ENCODE measurements at places on chromosomes 12 and 14. TPM values are rescaled to one million over a fixed set of nuclear protein-coding genes. Genes with fewer than 3 reads are reported as not detected.

DNA sequence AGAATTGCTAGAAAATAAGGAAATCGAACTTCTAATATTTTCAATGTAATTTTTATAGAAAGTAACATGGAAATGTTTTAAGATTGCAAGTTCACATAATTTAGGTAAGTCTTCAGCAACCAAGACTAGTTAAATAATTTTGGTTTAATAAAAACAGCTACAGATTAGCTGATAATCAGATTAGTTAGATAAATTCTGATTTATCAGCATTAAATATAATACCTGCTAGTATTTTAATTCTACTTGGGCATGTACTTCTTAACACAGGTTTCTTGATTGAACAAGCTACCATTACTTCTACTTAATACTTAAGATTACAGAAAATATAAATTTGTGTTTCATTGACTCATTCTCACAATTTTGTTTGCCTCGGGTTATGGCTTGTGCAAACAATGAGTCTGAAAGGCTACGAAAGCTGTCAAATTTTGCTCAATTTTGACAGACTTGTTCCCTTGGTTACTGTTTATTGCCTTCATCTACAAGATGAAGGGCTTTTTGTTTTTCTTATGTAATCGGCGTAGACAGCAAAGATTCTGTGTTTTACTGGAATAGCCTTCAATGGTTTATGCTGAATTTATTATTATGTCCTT, 116.1 kb upstream of the NUDT4 start:
- no peak for DNase-seq
- no peaks in the 10 kb centered on the region for H3K36me3 ChIP-seq
- H3K4me3 ChIP-seq: no peak overlapping the region
- peaks cover 3% of the 10 kb centered on the region for H3K4me1 ChIP-seq

The UBE2N gene
- 129 TPM for total RNA-seq

The TSPAN9 gene
- total RNA-seq: 30.9 TPM

DNA sequence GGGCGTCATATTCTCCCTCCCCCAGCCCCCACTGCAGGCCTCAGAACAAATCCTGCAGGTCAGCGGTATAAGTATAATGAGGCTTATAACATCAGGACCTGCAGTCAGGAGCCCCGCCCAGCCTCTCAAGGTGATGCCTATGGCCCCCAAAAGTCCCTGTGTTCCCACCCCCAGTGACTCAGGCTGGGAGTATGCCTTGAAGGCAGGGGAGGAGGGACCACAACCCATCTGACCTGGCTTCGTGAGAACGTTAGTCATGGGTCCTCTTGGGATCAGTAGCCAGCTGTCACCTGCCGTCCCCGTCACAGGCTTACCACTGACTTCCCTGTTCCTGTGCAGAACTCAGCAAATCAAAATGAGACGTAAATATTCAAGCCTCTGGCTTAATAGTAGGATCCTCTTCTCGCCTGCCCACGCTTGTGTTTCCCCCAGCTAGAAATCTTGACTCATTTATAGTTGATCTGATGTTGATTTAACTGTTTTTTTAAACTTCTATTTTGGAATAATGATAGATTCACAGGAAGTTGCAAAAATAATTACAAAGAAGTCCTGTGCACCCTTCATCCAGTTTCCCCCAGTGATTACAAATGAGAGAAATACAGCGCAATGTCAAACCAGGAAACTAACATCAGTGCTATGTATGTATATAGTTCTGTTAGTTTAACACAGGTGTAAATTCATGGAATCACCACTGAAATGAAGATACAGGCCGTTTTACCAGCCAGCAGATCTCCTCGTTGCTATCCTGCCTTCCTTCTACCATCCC, 107.5 kb downstream of the ADGRD1 start:
- no peak for DNase-seq
- H3K27ac ChIP-seq: no peak overlapping the region
- H3K27me3 ChIP-seq: peaks cover 20% of the 10 kb centered on the region
- H3K4me3 ChIP-seq: no peak overlapping the region
- H3K36me3 ChIP-seq: no peaks in the 10 kb centered on the region
- H3K4me1 ChIP-seq: no peaks in the 10 kb centered on the region

GRCh38 chr14:95577870-95578269, 43.0 kb downstream of the GLRX5 start:
- H3K27ac ChIP-seq: peak overlapping the region; percentile 78
- no peaks in the 10 kb centered on the region for H3K27me3 ChIP-seq
- no peaks in the 10 kb centered on the region for H3K36me3 ChIP-seq

GRCh38 chr12:6554168-6555017, 1.4 kb downstream of the IFFO1 start:
- peaks cover 13% of the 10 kb centered on the region for H3K4me1 ChIP-seq
- peaks cover 11% of the 10 kb centered on the region for H3K27me3 ChIP-seq
- H3K4me3 ChIP-seq: peak overlapping the region; percentile 75
- H3K36me3 ChIP-seq: peaks cover 15% of the 10 kb centered on the region

GRCh38 chr14:78737601-78738000, 567.4 kb downstream of the NRXN3 start:
- DNase-seq: no peak
- peaks cover 21% of the 10 kb centered on the region for H3K27me3 ChIP-seq
- H3K4me3 ChIP-seq: no peak overlapping the region
- H3K4me1 ChIP-seq: no peaks in the 10 kb centered on the region
- no peak overlapping the region for H3K27ac ChIP-seq

GRCh38 chr14:105931808-105932483, 405.6 kb downstream of the TMEM121 start:
- H3K4me3 ChIP-seq: no peak overlapping the region
- no peaks in the 10 kb centered on the region for H3K4me1 ChIP-seq
- H3K27me3 ChIP-seq: no peaks in the 10 kb centered on the region
- no peaks in the 10 kb centered on the region for H3K36me3 ChIP-seq

- H3K4me1 ChIP-seq: peaks cover 24% of the 10 kb centered on the region
- DNase-seq: no peak
- H3K27me3 ChIP-seq: peaks cover 8% of the 10 kb centered on the region
- H3K27ac ChIP-seq: peak overlapping the region; percentile 84
- peaks cover 6% of the 10 kb centered on the region for H3K36me3 ChIP-seq
Observed at GRCh38 chr12:55727643-55728185, 1.1 kb downstream of the CD63 start.

The FERMT2 gene
- 44.4 TPM for total RNA-seq

DNA sequence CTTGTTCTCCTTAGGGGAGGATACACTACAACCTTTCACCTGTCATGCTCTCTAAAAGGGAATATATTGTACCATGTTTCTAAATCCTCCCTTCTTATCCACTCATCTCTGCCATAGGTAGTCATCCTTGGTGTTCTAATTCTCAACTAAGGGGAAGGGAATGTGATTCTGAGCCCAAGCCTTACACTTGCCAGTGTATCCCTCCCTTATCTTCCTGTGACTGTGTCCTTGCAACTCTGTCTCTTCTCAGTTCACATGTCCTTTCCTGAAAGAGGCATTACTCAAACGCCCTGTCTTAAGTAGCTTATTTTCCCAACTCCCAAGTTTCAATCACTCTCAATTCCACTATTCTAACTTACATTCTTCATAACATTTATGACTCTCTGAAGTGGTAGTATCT, 44.5 kb upstream of the SYT10 start:
- H3K4me3 ChIP-seq: no peak overlapping the region
- peaks cover 3% of the 10 kb centered on the region for H3K27me3 ChIP-seq

The CLEC9A gene
- total RNA-seq: not detected

DNA sequence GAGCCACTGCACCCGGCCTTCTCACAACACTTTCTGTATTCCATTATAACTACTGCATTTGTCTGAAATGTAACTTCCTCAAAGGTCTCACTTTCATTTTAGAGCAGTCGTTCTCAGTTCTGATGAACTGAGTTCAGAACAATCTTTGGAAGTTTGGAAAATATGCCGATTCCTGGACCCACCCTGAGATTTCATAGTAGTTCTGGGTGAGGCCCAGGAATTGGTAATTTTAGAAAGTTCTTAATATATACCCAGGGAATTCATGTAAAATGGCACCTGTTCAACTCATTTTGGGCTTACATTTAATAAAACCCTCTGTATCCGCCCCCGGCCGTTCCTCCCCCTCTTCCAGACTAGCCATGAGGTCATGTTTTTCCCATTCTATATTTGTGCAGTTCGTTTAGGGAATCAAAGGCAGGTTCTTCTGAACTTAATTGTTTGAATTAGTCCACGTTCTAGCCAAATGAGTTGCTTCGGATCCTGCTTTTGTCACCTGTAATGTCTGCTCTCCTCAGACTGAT, 5.9 kb downstream of the GSG1 start:
- H3K27me3 ChIP-seq: peaks cover 24% of the 10 kb centered on the region
- no peaks in the 10 kb centered on the region for H3K36me3 ChIP-seq
- peaks cover 41% of the 10 kb centered on the region for H3K4me1 ChIP-seq
- H3K4me3 ChIP-seq: no peak overlapping the region
